ENCODE measurements at places on chromosomes 12 and 14.

GRCh38 chr14:68409387-68409786, 383.5 kb downstream of the ZFP36L1 start:
- H3K36me3 ChIP-seq, result no peaks in the 10 kb centered on the region
- peaks cover 33% of the 10 kb centered on the region for H3K4me1 ChIP-seq
- DNase-seq, result no peak
- H3K4me3 ChIP-seq, result no peak overlapping the region
- H3K27ac ChIP-seq, result no peak overlapping the region
- H3K27me3 ChIP-seq, result no peaks in the 10 kb centered on the region

- no peaks in the 10 kb centered on the region for H3K27me3 ChIP-seq
- H3K4me1 ChIP-seq, result no peaks in the 10 kb centered on the region
- DNase-seq, result no peak
- H3K4me3 ChIP-seq, result no peak overlapping the region
- peaks cover 34% of the 10 kb centered on the region for H3K36me3 ChIP-seq
Observed at GRCh38 chr12:109938947-109939346, 38.9 kb downstream of the TCHP start.

DNA sequence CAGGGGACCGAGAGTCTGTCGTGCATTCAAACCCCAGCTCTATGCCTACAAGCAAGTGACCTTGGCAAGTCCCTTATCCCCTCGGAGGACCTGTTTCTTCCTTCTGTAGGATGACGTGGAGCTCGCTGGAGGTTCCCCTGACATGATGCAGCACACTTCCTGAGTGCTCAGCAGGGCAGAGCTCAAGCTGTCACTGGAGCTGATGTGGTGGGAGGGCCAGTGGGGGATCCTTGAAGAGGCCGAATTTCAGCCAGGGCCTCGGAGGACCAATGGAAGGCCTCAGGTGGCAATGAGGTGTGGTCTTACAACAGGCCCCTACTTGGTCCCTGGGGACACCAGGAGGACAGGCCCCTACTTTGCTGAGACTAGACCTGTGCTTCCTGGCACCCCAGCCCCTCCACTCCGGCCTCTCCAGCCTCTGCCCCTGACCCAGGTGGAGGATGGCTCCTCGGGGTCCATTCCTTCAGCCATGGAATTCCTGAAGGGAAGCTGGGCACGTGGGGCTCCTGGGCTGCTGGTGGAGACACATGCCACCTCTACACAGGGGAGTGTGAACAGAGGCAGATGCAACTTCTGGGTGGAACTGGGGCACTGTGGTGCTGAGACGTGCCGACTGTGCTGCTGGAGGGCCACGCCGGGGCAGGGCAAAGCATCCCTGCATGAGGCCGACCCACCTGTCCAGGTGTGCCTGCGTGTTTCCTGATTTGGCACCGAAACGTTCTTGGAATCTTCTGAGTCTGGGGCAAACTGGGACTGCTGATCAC, 18.7 kb upstream of the KIF26A start:
- H3K36me3 ChIP-seq, result peaks cover 16% of the 10 kb centered on the region
- H3K27me3 ChIP-seq, result peaks cover 76% of the 10 kb centered on the region
- no peak overlapping the region for H3K4me3 ChIP-seq
- H3K4me1 ChIP-seq, result no peaks in the 10 kb centered on the region
- no peak overlapping the region for H3K27ac ChIP-seq
- no peak for DNase-seq

DNA sequence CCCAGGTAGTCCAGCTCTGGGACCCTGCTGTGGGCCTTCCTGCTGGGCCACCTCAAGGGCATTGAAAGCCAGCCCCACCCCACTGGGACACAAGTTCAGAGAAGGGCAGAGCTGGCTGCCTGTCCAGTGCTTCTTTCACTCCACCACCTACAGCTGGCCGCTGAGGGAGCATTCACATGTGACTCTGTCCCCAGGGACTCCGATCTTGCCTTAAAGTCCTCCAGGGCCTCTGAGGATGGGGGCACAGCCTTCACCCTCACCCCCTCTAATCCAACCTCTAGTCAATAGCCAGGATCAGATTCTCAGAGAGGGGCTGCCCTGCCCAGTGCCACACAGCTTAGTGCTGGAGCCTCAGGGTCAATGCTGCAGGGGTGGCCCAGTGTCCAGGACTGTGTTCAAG, 5.0 kb upstream of the CYP46A1 start:
- peaks cover 6% of the 10 kb centered on the region for H3K4me1 ChIP-seq
- no peak for DNase-seq
- peaks cover 14% of the 10 kb centered on the region for H3K36me3 ChIP-seq

GRCh38 chr14:32514236-32514635, 185.1 kb downstream of the AKAP6 start:
- no peak overlapping the region for H3K27ac ChIP-seq
- DNase-seq, result no peak
- H3K27me3 ChIP-seq, result peaks cover 17% of the 10 kb centered on the region
- no peak overlapping the region for H3K4me3 ChIP-seq
- no peaks in the 10 kb centered on the region for H3K36me3 ChIP-seq
- peaks cover 29% of the 10 kb centered on the region for H3K4me1 ChIP-seq

DNA sequence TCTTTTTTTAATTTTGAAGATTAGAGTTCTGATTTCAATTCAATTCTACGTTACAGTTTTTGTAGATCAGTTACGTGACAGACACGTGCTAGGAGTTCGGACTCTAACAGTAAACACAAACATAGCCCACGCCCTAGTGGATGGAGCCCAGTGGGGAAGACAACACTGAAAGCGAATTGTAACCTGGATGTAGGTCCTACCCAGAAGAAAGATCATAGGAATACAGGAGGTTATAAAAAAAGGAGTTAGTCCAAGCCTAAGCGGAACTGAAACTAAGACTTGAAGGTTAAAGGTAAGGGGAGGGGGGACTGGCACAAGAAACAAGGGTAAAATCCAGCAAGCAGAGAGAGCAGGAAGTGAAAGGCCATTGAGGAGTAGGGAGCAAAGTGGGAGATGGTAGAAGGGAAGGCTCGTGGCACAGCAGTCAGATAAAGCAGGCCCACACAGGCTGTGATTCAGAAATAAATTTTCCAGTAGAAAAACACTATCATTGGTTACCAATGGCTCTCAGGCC, 15.7 kb upstream of the CRY1 start:
- DNase-seq, result no peak
- H3K36me3 ChIP-seq, result no peaks in the 10 kb centered on the region
- peaks cover 74% of the 10 kb centered on the region for H3K27me3 ChIP-seq
- no peaks in the 10 kb centered on the region for H3K4me1 ChIP-seq
- H3K4me3 ChIP-seq, result no peak overlapping the region

GRCh38 chr12:97548931-97549330, 86.3 kb downstream of the RMST start:
- no peaks in the 10 kb centered on the region for H3K36me3 ChIP-seq
- no peak overlapping the region for H3K27ac ChIP-seq
- H3K4me1 ChIP-seq, result peaks cover 8% of the 10 kb centered on the region
- no peak for DNase-seq
- no peaks in the 10 kb centered on the region for H3K27me3 ChIP-seq

- DNase-seq, result peak; percentile 7
- peaks cover 7% of the 10 kb centered on the region for H3K4me1 ChIP-seq
- peak overlapping the region; percentile 94 for H3K4me3 ChIP-seq
Observed at GRCh38 chr14:45252366-45253069, 484 bp downstream of the MIS18BP1 start.

- DNase-seq, result no peak
- no peaks in the 10 kb centered on the region for H3K36me3 ChIP-seq
- no peaks in the 10 kb centered on the region for H3K27me3 ChIP-seq
- no peaks in the 10 kb centered on the region for H3K4me1 ChIP-seq
- H3K27ac ChIP-seq, result no peak overlapping the region
- no peak overlapping the region for H3K4me3 ChIP-seq
Observed at GRCh38 chr14:85597701-85598100, 67.8 kb downstream of the FLRT2 start.

- no peaks in the 10 kb centered on the region for H3K4me1 ChIP-seq
- H3K4me3 ChIP-seq, result no peak overlapping the region
- peaks cover 8% of the 10 kb centered on the region for H3K27me3 ChIP-seq
- DNase-seq, result no peak
- no peaks in the 10 kb centered on the region for H3K36me3 ChIP-seq
Observed at GRCh38 chr12:14860490-14860889, 17.2 kb upstream of the ART4 start.

DNA sequence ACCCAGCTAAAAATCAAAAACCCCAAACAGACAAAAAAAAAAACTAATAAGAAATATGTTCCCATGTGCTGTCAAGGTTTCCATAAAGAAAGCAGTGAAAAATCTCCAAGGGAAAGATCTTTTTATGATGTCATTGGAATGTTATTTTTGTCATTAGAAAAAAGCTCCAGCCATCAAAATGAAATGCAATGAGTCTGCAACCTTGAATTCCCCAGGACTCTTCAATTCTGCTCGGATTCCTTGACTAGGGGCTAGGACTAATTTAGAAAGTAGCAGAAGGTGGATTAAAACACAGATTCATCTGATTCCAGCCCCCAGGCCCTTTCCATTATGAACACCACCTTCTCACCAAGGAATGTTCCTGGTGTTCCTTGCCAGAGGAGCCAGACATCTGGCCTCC, 6.0 kb upstream of the PCNX1 start:
- no peaks in the 10 kb centered on the region for H3K36me3 ChIP-seq
- no peak overlapping the region for H3K4me3 ChIP-seq
- H3K4me1 ChIP-seq, result peaks cover 13% of the 10 kb centered on the region
- no peak for DNase-seq

GRCh38 chr12:75528692-75529091, 17.3 kb upstream of the KRR1 start:
- H3K27me3 ChIP-seq, result no peaks in the 10 kb centered on the region
- H3K4me3 ChIP-seq, result no peak overlapping the region
- no peak overlapping the region for H3K27ac ChIP-seq
- no peaks in the 10 kb centered on the region for H3K36me3 ChIP-seq
- DNase-seq, result no peak

GRCh38 chr12:76144245-76144549, 59.7 kb upstream of the NAP1L1 start:
- DNase-seq, result peak; percentile 46
- H3K36me3 ChIP-seq, result no peaks in the 10 kb centered on the region
- no peaks in the 10 kb centered on the region for H3K27me3 ChIP-seq
- no peak overlapping the region for H3K4me3 ChIP-seq
- no peak overlapping the region for H3K27ac ChIP-seq

DNA sequence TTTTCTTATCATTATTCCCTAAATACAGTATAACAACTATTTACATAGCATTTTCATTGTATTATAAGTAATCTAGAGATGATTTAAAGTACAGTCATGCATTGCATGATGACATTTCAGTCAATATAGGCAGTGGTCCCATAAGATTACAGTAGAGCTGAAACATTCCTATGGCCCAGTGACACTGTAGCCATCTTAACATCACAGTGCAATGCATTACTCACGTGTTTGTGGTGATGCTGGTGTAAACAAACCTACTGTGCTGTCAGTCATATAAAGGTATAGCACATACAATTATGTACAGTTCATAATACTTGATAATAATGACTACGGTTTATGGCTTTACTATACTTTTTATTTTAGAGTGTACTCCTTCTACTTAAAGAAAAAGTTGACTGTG, 13.3 kb downstream of the LLPH start:
- H3K4me3 ChIP-seq, result no peak overlapping the region
- DNase-seq, result no peak
- no peaks in the 10 kb centered on the region for H3K27me3 ChIP-seq
- no peaks in the 10 kb centered on the region for H3K36me3 ChIP-seq
- H3K4me1 ChIP-seq, result no peaks in the 10 kb centered on the region

DNA sequence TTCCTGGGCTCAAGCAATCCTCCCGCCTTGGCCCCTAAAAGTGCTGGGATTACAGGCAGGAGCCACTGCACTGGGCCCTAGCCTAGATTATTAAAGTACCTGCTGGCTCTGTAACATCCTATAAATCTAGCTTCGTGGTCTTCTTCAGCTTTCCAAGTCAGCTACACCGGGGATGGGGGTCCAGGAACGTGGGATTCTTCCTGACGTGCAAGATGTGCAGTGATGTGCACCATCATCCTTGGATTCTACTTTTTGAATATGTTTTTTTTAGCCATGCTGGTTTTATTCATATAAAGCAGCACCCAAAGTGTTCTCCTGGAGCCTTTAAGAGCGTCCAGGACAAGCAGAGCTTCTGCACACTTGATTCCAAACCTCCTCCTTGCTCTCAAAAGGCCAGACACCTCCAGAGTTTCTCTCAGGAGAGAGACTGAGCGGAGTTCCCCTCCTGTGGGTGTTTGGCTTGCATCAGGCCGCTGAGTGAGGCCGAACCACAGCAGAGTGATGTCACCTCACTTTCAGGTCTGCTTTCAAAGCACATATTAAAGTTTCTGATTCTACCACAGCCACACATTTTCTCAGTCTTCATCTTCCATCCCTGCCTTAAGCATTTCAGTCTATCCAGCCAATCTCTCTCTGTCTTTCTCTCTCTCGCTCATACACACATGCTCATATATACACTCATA, 33.4 kb downstream of the VCPKMT start:
- no peak for DNase-seq
- H3K4me3 ChIP-seq, result no peak overlapping the region
- H3K4me1 ChIP-seq, result no peaks in the 10 kb centered on the region

- no peaks in the 10 kb centered on the region for H3K36me3 ChIP-seq
- no peak overlapping the region for H3K4me3 ChIP-seq
- H3K27ac ChIP-seq, result no peak overlapping the region
- DNase-seq, result no peak
Observed at GRCh38 chr12:3882896-3883564, 9.8 kb upstream of the PARP11 start.

DNA sequence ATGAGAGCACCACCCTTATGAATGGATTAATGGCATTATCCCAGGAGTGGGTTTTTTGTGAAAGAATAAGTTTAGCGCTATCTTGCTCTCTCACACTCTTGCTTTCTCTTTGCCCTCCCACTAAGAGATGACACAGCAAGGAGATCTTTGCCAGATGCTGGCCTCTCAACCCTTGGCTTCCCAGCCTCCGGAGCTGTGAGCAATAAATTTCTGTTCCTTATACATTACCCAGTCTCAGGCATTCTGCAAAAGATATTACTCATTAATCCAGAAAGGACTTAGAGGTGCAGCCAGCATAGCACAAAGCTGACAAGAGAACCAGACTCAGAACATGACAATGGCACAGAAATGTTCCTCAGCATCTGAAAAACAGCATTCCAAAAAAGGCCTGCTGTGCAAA, 190.6 kb downstream of the ITPR2 start:
- no peaks in the 10 kb centered on the region for H3K27me3 ChIP-seq
- H3K4me3 ChIP-seq, result no peak overlapping the region
- DNase-seq, result no peak
- no peak overlapping the region for H3K27ac ChIP-seq
- no peaks in the 10 kb centered on the region for H3K36me3 ChIP-seq
- peaks cover 9% of the 10 kb centered on the region for H3K4me1 ChIP-seq

GRCh38 chr12:112847708-112848337, 56.3 kb downstream of the RPH3A start:
- H3K36me3 ChIP-seq, result no peaks in the 10 kb centered on the region
- H3K27ac ChIP-seq, result no peak overlapping the region
- peak overlapping the region; percentile 27 for H3K4me3 ChIP-seq
- peaks cover 28% of the 10 kb centered on the region for H3K4me1 ChIP-seq

GRCh38 chr14:28340816-28341215, 425.8 kb upstream of the FOXG1 start:
- DNase-seq, result no peak
- peaks cover 7% of the 10 kb centered on the region for H3K4me1 ChIP-seq
- H3K4me3 ChIP-seq, result no peak overlapping the region
- H3K27ac ChIP-seq, result no peak overlapping the region

Data from Calu3 (cell line).